Camera-type eye (tissue), 1 donor: ENCODE measurements at places on chromosomes 4 and X. TPM values are rescaled to one million over a fixed set of nuclear protein-coding genes. Genes with fewer than 3 reads are reported as not detected.

Gene RTL5
- total RNA-seq = 12.4 TPM

Gene ZNF81
- total RNA-seq = 15.6 TPM

Gene INTS6L
- total RNA-seq = 26.5 TPM

Gene HS3ST1
- total RNA-seq = 2.3 TPM

Gene KLHL4
- 9.2 TPM for total RNA-seq

Gene OSTC
- total RNA-seq = 91.8 TPM

Gene MAGEB1
- total RNA-seq = not detected

Gene RHOH
- 1.8 TPM for total RNA-seq

Gene HTN3
- not detected for total RNA-seq

Gene NAP1L3
- 48.2 TPM for total RNA-seq

Gene ADAMTS3
- total RNA-seq = 11.3 TPM

Gene TMSB15C
- total RNA-seq = 12.6 TPM

Gene FHIP1A
- 32.1 TPM for total RNA-seq

Gene AMBN
- not detected for total RNA-seq

Gene FAM241A
- total RNA-seq = 2.7 TPM

Gene GSX2
- 3.9 TPM for total RNA-seq

Gene SYN1
- total RNA-seq = 5.7 TPM

Gene FDCSP
- not detected for total RNA-seq

Gene FOXO4
- 16.6 TPM for total RNA-seq

Gene NAP1L5
- 24.5 TPM for total RNA-seq
